ENCODE measurements at places on chromosomes 16 and 17. TPM values are rescaled to one million over a fixed set of nuclear protein-coding genes. Genes with fewer than 3 reads are reported as not detected.

DNA sequence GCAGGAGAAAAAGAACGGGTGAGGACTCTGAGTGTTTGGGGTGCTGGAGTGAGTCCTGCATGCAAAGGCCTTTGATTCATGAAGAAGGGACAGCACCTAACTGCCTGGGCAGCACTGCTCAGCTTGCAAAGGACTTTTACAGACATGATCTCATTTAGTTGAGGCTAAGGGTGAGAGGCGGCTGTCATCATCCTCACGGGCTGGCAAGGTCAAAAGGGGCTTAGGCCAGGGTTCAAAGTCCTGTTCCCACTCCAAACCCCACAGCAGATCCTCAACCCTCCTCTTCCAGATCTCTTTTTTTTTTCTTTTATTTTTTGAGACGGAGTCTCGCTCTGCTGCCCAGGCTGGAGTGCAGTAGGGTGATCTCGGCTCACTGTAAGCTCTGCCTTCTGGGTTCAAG lies 4.8 kb downstream of the RHBDF2 start:
- no peaks in the 10 kb centered on the region for H3K27me3 ChIP-seq
- peaks cover 18% of the 10 kb centered on the region for H3K4me1 ChIP-seq
- no peaks in the 10 kb centered on the region for H3K36me3 ChIP-seq
- DNase-seq, result no peak
- no peak overlapping the region for H3K27ac ChIP-seq

DNA sequence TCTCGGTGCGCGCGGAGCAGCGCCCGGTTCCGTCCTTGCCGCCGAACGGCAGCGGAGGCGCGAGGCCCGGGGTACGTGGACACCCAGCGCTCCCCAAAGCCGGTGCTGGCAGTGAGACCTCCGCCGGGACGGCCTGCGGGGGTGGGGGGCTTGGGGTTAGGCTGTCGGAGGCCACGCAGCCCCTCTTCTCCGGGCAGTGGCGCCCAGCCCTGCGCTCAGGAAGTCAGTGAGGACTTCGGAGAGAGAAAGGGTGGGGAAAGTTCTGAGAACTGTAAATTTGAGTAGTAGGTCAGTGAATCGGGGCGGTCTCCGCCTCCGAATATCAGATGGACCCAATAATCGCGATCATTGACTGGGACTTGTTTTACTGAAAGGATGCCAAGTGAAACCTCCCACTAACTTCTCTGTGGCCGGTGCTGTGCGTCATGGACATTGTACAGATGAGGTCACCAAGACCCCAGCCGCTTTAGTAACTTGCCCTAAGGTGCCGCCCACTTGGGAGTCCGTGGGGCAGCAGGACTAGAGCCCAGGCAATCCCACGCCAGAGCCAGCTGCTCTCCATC lies 468 bp downstream of the IL4R start:
- H3K4me3 ChIP-seq, result peak overlapping the region; percentile 96
- DNase-seq, result peak; percentile 96
- H3K27ac ChIP-seq, result peak overlapping the region; percentile 91
- H3K4me1 ChIP-seq, result peaks cover 24% of the 10 kb centered on the region

DNA sequence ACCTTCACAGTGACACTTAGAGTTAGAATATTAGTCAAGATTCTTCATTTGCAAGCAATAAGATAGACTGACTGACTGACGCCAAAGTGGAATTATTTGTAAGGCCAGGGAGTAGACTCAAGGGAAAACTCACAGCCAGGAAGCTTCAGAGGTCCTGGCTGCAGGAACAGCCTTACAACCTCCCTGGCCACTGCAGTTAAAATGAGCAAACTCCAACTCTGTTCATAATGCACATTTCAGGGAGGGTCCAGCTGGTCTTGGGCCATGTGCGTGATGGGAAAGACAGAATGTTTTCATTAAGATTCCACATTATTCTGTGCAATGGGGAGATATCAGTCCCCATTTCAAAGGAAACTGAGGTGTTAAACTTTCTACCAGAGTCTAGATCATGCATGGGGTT lies 9.9 kb downstream of the CAPNS2 start:
- no peaks in the 10 kb centered on the region for H3K4me1 ChIP-seq
- no peak overlapping the region for H3K27ac ChIP-seq
- no peak for DNase-seq
- no peak overlapping the region for H3K4me3 ChIP-seq

GRCh38 chr16:389352-389751 lies 7.6 kb upstream of the PGAP6 start:
- no peaks in the 10 kb centered on the region for H3K4me1 ChIP-seq
- no peak overlapping the region for H3K27ac ChIP-seq
- H3K36me3 ChIP-seq, result no peaks in the 10 kb centered on the region
- no peak overlapping the region for H3K4me3 ChIP-seq

DNA sequence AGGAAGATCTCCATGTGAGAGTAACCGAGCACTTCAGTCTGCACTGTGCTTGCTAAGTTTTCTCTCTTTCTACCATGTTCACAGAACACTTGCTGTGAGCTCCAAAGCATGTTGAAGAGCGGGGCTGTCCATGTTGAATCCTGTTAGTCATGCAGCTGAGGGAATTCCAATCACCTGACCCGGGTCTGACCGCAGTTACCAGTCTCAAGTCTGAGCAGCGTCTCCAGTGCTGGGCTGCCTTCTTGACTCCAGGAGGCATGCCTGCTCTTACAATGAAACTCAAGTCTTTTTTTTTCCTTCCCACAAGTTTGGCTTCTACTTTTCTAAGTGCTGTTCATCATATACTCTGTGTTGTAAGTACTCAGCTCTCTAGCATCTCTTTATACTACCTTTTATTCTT lies 44.3 kb downstream of the HOXB1 start:
- H3K4me1 ChIP-seq, result peaks cover 52% of the 10 kb centered on the region
- H3K4me3 ChIP-seq, result no peak overlapping the region
- no peaks in the 10 kb centered on the region for H3K27me3 ChIP-seq
- DNase-seq, result peak; percentile 97
- peak overlapping the region; percentile 46 for H3K27ac ChIP-seq
- no peaks in the 10 kb centered on the region for H3K36me3 ChIP-seq

CA4 gene
- total RNA-seq, result not detected

NPIPB9 gene
- not detected for total RNA-seq

Data from GM23248 (cell line).